ENCODE measurements at places on chromosomes 7 and 10.

DNA sequence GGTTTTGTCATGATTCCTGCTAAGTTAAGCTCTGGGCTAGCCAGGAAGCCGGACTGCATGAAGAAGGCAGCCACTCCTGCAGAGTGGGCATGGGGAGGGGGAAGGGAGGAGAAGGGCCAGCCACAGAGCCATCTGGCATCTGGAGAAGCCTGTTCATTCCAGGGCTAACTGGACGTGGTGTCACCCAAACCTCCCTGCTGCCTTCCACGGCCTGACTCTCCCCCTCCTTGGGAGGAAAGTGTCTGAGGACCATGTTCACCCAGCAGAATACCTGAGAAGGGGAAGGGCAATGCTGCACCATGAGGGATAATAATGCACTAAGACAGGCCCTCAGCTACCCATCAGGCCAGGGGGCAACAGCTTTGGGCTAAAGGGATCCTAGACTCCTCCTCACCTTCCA is 15.4 kb downstream of the AQP1 start:
- DNase-seq = no peak

DNA sequence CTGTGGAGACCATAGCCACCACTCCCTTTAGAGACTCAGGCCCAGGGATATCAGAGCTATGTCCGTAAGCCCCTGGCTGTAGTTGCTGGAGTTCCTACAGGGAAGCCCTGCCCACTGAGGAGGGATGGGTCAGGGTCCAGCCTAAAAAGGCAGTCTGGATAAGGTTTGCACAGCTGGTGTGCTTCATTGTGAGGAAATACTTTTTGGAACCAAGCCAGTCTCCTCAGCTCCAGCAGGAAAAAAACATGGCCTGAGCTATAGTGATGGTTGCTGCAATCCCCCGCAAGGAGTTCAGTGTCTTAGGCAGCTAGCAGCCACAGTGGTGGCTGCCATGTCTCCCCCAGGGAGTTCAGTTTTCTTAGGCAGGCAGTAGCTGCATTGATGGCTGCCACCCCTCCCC is 52.6 kb upstream of the CYP2C8 start:
- peak; percentile 13 for DNase-seq

GRCh38 chr10:62093863-62094291 is 174.8 kb downstream of the RTKN2 start:
- peak; percentile 94 for DNase-seq

DNA sequence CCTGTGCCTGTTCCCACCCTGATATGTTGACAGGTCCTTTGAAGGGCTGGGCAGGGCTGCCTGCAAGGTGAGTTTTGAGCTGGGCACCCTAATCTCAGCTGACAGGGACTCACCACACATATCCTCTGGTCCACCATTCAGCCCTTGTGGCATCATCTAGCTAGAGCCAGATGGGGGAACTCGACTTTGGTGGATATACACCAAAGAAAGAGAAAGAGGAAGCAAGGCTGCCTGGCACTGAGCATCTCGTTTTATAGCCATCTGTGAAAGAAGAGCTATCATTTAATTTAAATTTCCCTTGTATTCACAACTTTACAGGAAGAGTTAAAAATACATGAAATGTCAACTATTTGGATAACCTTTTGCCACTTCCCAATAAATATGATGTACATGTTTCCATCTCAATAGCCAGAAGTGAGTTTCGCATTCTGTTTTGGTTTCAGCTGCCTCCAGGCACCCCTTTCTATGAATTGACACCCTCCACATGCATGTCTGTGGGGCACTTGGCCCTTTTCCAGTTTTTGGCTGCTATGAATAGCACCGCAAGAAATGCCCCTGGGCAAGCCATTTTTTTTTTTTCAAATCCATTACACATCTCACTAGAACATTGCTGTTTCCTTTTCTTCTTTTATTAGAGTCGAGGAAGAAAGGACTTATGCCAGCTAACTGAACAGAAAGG is 22.9 kb upstream of the GRB10 start:
- no peak for DNase-seq

DNA sequence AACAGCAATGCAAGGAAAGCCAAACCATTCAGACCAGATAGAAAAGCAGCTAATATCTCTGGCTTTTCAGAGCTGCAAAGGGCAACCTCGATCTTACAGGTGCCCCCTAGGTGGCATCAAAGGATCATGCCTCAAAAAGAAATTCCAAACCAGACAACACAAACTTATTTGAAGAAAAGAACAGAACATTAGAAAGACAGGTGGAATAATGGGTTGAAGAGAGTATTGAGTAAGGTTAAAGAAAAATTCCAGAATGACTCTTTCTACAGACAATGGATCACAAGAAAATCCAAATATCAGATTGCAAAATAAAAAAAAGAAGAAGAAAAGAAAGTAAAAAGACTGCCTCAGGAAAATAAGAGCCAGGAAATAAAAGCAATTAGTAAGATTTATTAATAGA is 213.7 kb downstream of the ELMO1 start:
- no peak for DNase-seq

DNA sequence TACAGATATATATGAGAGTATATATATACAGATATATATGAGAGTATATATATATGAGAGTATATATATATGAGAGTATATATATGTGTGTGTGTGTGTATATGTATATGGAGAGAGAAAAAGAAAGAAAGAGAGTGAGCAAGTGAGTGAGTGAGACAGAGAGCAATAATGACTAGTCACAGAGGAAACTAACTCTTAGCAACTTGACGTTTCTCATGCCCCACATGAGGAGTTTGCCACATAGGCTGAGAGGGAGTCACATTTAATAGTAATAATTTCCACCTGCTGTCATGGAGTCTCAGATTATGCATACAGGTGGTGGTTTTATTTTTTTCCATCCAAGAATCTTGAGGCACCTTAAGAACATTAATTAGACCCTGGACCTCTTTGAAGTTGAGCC is 199.9 kb downstream of the GATA3 start:
- DNase-seq = no peak

Data from AG10803 (cell line).